ENCODE measurements at places on chromosomes 12 and 14. TPM values are rescaled to one million over a fixed set of nuclear protein-coding genes. Genes with fewer than 3 reads are reported as not detected.

The BORCS5 gene
- 25.7 TPM for total RNA-seq

The RACGAP1 gene
- total RNA-seq, result 183 TPM

The C12orf60 gene
- 1.00 TPM for total RNA-seq

The SMIM41 gene
- total RNA-seq, result not detected

The SYNDIG1L gene
- total RNA-seq, result not detected

The SDSL gene
- 4.5 TPM for total RNA-seq

- DNase-seq, result no peak
Measured at GRCh38 chr12:120588948-120589930, 8.0 kb upstream of the POP5 start.

- no peak for DNase-seq
Measured at GRCh38 chr12:116631619-116632018, 72.4 kb downstream of the MAP1LC3B2 start.

GRCh38 chr12:80677994-80678393, 29.4 kb upstream of the MYF6 start:
- no peak for DNase-seq

DNA sequence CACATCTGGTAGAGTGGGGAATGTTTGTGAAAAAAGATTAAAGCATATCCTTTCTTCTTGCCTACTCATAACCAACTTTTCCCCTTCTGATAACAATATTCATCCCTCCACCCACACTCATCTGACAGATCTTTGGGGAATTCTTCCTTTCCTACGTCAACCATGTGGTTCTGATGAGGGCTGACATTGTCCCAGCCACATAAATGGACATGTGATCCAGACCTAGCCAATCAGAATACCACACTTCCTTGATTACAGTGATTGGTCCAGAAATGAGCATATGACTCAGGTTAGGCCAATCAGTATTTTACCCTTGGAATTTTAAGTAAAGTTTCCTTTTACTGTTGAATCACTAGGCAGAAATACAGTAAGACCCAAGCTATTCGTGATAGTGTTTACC, 58.9 kb downstream of the GPR65 start:
- DNase-seq, result no peak

DNA sequence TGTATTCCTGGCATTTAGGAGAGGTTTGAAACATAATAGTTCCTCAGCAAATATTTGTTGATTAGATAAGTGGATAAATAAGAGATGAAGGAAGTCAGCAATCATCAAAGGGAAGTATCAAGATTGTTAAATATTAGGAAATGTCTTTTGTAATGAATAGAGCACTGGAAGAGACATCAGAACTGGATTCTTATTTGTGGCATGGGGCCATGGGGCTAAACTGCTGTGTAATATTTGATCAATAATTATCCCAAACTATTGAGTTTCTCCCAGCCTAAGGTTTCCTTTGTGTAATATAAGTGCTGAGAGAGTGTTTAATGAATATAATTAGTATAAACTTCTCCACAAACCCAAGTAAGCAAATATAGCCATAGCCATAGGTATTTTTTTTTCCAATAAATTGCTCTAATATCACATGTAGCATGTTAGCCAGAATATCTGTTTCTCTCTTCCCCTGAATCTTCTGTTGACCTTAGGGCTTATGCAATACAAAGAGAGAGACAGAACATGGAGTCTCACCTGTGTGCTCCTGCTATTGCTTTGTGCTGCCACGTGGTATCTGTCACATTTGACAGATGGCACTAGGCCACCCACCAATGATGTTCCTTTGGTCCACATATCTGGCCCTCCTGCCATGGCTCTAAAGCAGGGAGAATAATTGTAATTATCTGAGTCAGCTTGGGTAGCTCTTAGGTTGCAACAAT, 658.7 kb downstream of the SOX5 start:
- DNase-seq, result no peak

- no peak for DNase-seq
Measured at GRCh38 chr14:60840313-60840712, 105.8 kb downstream of the MNAT1 start.

GRCh38 chr12:52600475-52600874, 788 bp downstream of the KRT72 start:
- DNase-seq, result no peak

DNA sequence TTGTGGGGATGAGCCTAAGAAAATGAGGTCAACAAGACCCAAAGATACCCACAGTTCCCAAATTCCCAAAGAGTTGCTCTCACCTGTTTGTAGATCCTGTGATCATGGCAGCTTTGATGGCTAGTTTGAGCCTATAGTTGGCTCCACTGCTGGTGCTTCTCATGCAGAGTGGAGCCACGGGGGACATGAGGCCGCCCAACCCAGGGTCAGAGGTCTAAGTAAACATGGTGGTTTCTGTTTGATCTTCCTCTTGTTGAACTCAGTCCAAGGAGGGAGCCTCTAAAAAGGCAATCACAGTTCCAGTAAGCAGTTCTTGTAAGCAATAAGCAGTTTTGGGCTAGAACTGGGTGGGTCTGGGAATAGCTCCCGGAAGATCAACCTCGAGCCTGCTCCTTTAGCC, 125.6 kb upstream of the DHRS4 start:
- DNase-seq, result no peak

DNA sequence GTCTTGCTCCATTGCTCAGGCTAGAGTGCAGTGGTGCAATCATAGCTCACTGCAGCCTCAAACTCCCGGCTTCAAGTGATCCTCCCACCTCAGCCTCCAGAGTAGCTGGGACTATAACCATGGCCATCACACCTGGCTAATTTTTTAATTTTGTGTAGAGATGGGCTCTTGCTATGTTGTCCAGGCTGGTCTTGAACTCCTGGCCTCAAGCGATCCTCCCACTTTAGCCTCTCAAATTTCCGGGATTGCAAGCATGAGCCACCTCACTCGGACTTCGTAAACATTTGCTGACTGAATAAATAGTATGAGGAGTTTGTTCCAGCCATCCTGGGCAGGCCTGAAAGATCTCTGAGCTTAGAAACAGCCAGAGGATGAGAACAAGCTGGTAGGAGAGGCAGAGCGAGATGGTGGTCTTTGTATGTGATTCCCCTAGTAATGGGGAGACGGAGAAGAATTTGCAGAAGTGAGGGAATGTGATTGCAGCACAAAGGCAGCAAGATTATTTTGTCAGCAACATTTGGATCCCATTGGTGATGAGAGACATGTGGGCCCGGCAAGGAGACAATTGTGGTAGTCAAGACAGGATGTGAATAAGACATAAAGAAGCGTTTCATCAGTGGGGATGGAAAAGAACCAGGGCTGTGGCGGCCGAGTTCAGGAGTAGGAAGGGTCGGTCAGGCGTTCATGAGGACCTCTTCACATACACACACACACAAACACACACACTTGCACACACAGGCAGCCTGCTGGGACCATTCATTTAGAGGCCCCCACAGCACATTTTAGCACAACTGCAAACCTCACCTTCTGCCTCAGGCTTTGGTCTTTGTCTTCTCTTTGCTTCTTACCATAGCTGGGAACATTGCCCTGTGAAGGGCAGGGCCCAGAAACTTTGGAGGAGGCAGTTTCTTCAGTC, 155.5 kb downstream of the ZFP36L1 start:
- no peak for DNase-seq

GRCh38 chr14:80211153-80212022, at the start of gene DIO2:
TSS of gene DIO2 (minus strand) at chr14:80211504. CDS start at chr14:80211472, 32 bp downstream.
- no peak for DNase-seq

DNA sequence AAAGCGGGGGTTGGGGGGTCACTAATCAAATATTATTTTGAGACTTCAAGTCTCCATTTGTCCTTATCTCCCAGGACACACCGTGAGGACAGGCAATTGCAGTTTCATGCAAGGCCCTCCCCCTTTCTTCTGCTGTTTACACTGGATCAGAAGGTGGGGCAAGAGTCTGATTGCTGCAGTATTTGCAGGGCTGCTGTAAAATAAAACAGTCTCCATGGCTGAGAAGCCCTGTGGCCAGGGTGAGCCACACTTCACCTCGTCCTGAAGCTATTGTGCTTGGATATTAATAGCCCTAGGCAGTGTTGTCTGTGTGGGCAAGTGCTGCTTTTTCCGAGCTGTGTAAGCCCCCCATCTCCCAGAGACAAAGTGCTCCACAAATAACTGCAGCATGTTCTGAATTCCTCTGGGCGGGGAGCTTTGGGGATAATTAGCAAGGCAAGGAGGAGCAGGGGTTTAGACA, 187.4 kb upstream of the NTF3 start:
- DNase-seq, result no peak

- no peak for DNase-seq
Measured at GRCh38 chr14:87351007-87351406, 642.0 kb downstream of the GALC start.

- no peak for DNase-seq
Measured at GRCh38 chr14:73133795-73134194, 2.5 kb upstream of the PSEN1 start.

DNA sequence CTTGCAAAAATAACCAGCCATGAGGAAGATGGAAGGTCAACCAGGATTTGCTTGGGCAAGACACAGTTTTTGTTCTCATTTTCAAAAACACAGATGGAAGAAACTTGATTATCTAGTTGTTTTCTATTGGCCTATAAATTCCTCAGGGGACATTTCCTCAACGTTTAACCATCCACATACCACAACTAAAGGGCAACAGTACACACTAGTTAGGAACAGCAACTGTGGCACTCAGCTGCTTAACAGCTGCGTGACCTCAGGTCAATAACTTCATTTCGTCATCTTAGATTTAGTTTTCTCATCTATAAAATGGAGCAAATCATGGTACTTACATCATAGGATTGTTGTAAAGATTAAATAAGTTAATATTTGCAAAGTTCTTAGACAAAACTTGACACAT, 18.7 kb downstream of the SSTR1 start:
- no peak for DNase-seq

- DNase-seq, result no peak
Measured at GRCh38 chr12:108305520-108305919, 33.6 kb downstream of the CMKLR1 start.

GRCh38 chr12:28065374-28065773, 92.8 kb upstream of the PTHLH start:
- DNase-seq, result no peak

DNA sequence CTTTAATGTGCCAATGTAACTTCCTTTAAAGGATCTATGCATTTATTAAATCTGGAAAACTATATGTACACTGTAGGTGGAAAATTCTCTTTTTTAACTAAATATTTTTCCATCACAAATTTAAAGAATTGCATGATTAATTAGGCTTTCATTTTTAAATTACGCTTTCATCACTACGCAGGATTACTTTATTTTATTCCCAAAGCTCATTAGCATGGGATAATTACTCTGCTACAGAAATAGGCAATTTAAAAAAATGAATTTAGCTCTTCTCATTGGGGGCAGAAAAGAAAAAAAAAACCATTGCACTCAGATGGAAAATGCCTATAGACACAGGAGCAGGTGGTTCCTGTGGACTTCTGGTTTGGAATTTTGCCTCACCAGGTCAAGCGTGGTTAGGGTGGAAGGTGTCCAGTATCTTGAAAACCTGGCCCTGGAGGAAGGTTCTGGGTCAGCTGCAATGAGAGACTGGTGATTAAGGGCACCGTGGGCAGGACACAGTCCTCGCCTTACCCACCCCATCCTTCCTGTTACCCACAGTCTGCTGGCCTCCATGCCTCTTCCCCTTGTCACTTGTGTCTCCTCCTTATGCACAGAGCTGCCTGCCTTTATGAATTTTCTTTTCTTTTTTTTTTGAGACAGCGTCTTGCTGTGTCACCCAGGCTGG, 17.3 kb upstream of the RIN3 start:
- no peak for DNase-seq

- no peak for DNase-seq
Measured at GRCh38 chr12:77118696-77119095, 53.3 kb upstream of the E2F7 start.

DNA sequence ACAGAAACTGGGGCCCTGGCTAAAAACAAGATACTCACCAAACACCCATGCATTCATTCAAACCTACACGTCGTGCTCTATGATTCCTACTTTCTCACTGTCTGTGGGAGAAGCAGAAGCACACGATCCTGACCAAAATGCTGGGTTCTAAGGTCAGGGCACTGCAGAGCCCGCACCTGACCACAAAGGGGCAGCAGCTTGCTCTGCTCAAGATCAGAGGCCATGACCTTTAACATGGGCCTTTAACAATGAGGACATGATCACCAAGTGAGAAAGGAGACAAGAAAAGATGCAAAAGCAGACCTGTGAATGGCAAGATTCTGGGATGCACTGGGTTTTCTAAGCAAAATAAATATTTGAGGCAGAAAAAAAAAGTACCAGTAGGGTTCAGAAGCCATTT, 40.1 kb upstream of the VPS33A start:
- no peak for DNase-seq

DNA sequence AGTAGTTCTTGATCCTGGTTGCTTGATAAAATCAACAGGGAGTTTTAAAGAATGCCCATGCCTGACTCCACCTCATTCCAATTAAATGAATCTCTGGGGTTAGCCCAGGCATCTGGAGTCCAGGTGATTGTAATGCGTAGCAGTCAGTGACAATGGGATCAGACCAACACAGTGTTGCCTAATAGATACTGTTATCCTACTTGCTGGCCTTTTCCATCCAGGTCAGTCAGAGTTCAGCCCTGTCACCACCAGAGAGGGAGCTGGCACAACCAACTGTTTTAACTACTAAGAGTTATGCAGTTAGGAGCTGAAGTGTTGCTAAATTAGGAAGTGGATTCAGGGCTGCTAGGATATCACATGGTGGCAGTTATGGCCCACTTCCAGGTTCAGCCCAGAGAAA, 107.1 kb downstream of the GPR135 start:
- DNase-seq, result no peak

DNA sequence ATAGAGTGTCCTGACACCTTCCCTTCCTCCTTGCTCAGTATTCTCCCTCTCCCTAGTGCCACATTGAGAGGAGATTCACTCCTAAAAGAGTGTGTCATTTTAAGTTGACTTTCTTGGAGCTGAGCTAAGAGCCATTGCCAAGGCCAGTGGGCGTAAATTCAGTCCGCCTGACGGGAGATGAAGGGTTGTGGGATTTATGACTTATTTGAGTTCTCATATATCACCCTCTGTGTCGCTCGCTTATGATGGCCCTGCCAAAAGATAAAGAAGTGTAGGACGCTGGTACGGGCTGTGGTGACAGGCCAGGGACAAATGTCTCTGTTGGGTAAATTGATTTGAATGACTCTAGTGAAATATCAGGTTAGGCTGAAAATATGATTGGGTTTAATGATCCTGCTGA, 867.4 kb downstream of the NRXN3 start:
- DNase-seq, result no peak

GRCh38 chr12:90969346-90969745, 14.4 kb upstream of the CCER1 start:
- DNase-seq, result no peak

- no peak for DNase-seq
Measured at GRCh38 chr12:69447892-69448291, 22.3 kb upstream of the FRS2 start.

GRCh38 chr12:97038131-97038530, 131.1 kb downstream of the NEDD1 start:
- DNase-seq, result no peak

Data from activated CD4-positive, alpha-beta T cell treated with anti-CD3 and anti-CD28 coated beads, Interleukin-2, amount 10 ng/mL, durations not matched to agents 7 days and 5 days (primary cell).